Non-pigmented ciliary epithelial cell (primary cell): ENCODE measurements at places on chromosomes 4 and X.
A peak's percentile ranks its signal among the peaks of the same experiment; 100 is the strongest.

DNA sequence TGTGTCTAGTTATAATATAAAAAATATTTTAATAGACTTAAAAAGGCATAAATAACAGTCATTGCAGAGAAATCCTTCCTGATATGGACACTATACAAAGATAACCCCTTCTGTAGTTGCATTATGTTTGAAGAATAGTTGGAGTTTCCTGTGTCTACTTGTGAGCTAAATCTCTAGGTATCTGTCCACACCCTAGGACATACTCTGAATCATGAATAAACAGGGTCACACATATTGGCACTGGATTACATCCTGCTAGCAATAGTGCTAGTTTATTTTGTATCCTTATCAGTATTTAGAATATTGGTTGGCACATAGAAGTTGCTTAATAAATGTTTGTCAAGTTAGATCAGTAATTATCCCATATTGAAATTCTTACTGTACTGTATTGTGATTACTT, 173.9 kb downstream of the GRXCR1 start:
- DNase-seq: no peak

GRCh38 chr4:11631416-11631815, 202.7 kb upstream of the HS3ST1 start:
- no peak for DNase-seq

GRCh38 chr4:78437608-78438088, 113.9 kb upstream of the ANXA3 start:
- no peak for DNase-seq

DNA sequence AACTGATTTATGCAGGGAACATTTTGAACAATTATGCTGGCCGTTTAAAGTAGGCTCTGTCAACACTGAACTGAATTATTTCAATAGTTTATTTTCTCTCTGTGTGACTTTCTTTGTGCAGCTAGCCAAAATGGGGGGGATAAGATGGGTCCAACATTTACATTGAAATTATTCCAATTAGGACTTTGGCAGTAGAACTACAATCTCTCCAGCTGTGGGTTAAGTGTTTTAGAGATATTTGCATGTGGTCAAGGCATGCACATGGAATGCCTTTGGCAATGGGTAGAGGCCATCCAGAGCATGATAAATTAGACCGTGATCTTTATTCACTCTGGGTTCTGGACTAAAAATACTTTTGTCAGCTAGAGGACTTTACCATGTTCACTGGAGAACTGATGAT, 107.9 kb upstream of the ELOVL6 start:
- DNase-seq: no peak

- DNase-seq: no peak
Observed at GRCh38 chrX:13387666-13388494, 68.0 kb upstream of the ATXN3L start.

GRCh38 chr4:25970691-25971432, 56.8 kb downstream of the SMIM20 start:
- no peak for DNase-seq

GRCh38 chr4:88981993-88982392, 75.0 kb downstream of the FAM13A start:
- DNase-seq: no peak

DNA sequence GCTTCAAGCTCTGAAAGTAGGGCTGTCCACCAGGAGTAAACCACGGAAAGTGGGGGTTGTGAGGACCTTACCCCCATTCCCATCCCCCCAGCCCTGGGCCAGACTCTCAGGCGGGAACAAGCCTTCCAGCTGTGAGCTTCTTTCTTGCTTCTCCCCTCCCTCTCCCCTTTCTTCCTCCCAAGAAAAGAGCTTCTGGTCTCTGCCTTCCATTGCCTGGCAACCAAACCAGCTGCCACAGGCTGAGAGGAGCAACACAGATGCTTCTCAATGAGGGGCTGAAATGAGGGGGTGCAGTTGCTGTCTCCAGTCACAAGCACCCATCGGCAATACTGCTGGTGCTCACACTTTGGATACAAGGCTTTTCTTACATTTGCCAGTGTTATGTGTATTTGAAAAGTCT, 72.5 kb downstream of the SLC16A2 start:
- no peak for DNase-seq

GRCh38 chr4:44801384-44801783, 75.0 kb upstream of the GNPDA2 start:
- DNase-seq: no peak

GRCh38 chr4:183610613-183611012, 48.4 kb downstream of the RWDD4 start:
- no peak for DNase-seq

- DNase-seq: peak; percentile 61
Observed at GRCh38 chr4:174437324-174437723, 85.0 kb downstream of the HPGD start.

DNA sequence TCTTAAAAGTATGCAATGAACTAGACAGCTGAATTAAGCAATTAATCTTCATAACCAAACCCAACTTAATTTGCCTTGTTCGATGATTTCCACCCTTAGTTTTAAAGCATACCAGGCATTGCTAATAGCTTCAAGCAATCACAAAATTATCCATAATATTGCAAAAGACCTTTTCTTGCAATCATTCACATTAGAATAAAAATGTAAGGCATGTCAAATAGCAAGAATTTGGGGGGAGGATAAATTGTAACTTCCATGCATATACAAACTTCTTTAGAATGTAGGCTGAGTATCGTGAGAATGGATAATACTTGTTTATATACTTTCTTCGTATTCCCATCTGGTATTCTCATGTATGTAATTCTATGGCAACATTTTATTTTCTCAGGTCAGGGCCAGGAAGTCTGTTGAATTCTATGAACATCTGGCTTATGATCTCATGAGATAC, 28.7 kb upstream of the BMP2K start:
- peak; percentile 37 for DNase-seq

GRCh38 chrX:121389976-121390714, 342.7 kb downstream of the GLUD2 start:
- no peak for DNase-seq

DNA sequence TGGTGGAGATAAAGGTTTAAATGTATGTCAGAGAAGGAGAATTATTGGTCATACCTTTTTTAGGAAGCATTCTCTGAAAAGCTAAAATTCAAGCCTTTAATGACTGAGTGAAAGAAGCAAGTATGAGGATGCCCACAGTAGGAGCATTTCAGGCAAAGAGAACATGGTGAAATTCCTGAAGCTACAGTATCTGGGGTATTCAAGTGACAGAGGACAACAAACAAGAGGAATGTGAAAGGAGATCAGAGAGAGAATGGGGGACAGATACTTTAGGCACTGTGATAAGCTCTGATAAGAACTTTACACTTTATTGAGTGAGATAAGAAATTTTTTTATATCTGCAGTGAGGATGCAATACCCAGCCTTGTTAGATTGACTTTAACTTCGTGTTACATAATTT, 621.3 kb upstream of the AGA start:
- no peak for DNase-seq

DNA sequence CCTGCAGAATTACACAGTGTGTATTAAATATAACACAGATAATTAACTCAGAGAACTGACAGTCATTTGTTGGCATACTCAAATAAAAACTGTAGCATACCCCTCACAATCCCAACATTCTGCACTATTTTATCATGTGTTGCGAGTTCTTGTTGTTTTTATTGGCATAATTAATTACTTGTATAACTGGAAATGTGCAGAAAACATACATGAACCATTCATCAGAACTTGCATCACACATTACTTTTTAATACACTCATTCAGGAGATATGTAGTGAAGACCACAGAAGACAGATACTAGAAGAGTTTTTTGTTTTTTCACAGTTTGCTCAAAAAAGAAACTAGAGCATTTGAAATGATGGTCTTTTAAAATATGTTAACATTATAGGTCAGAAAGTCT, 74.6 kb upstream of the NEIL3 start:
- peak; percentile 41 for DNase-seq

DNA sequence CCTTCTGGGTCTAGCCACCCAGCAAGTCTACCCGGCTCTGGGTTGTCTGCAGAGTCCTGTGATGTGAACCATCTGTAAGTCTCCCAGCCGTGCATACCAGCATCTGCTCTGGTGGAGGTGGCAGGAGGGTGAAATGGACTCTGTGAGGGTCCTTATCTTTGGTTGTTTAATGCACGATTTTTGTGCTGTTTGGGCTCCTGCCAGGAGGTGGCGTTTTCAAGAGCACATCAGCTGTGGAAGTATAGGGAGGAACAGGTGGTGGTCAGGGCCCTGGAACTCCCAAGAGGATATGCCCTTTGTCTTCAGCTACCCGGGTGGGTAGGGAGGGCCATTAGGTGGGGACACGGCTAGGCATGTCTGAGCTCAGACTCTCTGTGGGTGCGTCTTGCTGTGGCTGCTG, 66.5 kb upstream of the ZFP42 start:
- no peak for DNase-seq

DNA sequence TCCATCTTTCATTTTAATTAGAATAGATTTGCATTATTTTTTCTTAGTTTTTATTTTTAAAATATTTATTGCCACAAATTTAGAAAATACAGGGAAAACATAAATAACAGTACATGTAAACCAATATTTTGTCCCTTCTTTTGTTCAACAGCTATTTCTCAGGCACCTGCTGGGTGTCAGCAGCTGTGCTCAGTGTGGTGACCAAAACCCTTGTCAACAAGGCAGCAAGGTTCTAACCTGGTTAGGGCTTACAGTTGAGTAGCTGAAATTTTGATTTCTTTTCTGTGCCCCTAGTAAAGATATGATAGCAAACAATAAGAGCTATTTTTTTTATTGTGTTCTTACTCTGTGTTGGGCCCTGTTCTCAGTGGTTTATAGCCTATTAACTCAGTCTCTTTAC, 128.1 kb downstream of the PTTG2 start:
- no peak for DNase-seq

DNA sequence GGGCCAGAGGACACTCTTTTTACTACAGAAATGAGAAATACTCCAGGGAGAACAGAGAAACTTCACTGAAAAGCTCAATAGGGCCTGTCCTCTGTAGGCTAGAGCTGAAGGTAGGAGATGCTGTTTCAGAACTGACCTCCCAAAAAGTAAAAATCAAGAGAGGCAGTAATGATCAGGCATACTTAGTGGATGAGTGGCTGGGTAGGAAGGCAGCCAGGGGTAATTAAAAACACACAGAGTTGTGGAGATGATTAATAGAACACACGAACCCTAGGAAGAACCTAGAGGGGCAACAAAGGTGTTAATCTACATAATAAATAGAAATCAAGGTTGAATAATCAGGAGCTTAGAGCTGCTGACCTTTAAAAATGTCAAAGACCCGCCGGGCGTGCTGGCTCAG, 582.4 kb upstream of the ADGRL3 start:
- DNase-seq: no peak

GRCh38 chr4:110629780-110630687, 7.2 kb upstream of the PITX2 start:
- no peak for DNase-seq

DNA sequence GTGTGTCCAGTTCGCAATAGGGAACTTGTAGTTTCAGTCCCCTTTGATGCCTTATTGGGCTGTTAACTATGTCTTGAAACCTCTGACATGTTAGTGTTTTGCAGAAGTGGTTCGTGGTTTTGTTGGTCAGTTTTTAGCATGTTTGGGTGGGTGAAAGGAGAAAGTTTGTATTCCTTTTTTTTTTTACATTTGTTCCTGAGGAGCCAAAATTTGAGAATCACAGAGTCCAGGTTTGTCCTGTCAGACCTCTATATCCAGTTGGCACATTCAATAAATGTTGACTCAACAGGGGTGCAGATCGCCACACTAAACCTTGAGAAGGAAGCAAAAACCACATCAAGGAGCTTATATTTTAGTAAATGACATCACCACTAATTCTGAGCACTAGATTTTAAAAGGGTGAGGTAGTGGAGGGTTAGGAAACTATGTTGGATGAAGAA, 26.2 kb downstream of the DLG3 start:
- no peak for DNase-seq

DNA sequence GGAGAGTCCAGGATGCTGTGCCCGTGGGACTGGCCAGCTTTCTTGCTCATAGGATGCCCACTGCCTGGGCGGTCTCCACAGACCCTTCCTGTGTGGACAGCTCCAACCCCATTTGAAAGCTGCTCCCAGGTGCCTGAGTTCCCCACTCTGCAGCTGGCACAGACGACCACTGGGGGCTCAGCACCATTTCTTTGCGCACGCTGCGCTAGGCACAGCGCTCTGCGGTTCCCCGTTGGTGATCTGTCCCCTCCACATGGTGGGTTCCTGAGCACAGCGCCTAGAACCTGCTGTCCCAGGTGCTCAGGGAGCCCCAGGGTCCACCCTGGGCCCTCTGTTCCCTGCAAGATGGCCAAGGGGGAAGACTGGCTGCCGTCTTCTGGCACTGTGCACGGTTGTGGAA, 45.4 kb upstream of the AFAP1 start:
- no peak for DNase-seq

GRCh38 chr4:86556791-86557415, 37.2 kb upstream of the PTPN13 start:
- DNase-seq: no peak

DNA sequence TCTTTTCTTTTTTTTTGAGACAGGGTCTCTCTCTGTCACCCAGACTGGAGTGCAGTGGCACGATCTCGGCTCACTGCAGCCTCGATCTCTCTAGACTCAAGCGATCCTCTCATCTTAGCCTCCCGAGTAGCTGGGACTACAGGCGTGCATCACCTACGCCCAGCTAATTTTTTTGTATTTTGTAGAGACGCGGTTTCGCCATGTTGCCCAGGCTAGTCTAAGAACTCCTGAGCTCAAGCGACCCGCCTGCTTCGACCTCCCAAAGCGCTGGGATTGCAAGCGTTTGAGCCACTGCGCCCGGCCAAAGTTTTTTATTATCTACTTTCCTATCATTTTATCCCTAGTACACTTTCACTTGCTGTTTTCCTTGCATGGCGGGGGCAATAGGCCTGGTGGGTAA, 1.4 kb downstream of the UBA6 start:
- DNase-seq: no peak

- no peak for DNase-seq
Observed at GRCh38 chr4:177737387-177737940, 295.2 kb upstream of the AGA start.

- no peak for DNase-seq
Observed at GRCh38 chrX:110050901-110051300, 48.0 kb downstream of the TMEM164 start.

DNA sequence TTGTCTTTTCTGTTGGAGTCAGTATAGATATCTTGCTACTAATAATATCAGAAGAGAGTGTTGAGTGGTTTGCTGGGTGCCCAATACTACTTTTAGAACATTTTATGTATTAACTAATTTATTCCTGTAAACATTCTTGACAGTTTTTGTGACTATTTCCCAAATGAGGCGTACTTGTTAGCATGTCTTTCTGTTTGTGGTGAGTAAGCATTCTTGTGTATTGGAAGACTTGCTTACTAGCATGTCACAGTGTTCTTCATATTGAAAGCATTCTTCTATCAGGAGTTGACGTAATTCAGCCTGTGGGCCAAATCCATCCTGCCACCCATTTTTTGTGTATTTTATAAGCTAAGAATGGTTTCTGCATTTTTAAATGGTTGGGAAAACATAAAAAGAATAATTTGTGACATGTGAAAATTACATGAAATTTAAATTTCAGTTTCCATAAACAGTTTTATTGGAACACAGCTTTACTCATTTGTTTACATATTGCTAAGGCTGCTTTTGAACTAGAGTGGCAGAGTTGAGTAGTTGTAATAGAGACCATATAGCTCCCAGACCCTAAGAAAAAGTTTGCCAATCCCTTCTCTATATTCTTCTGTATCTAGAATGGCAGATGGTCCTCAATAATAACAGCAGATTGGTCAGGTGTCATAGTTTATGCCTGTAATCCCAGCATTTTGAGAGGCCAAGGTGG, 20.4 kb downstream of the REPS2 start:
- no peak for DNase-seq
